T-helper 17 cell (primary cell): ENCODE measurements at places on chromosomes 1 and 21.

DNA sequence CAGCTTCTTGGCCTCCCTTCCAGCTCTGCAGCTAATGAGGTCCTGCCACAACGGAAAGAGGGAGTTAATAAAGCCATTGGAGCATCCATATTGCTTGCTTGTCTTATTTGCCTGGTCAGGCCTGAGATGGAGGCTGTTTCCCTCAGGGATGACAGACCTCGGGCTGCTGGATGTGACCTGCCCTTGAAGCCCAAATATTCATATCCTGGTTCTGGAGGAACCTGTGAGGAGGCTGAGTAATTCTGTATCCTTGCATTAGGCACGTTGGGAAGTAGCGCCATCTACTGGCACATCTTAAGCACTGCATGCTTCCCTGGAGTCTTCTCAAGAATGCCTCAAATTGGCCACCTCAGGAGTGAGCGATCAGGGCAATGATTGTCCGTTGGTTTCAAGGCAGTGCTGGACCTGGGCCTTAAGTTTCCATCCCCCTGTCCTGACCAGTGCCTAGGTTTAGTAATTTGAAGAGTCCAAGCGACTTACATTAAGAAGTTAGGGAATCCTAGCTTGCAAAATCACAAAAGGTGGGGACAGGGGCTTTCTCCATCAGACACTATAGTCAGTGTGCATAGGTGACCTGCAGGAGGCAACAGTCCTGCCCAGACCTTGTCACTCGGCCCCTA, 13.8 kb upstream of the NASP start:
- DNase-seq = peak; percentile 29

GRCh38 chr1:116408803-116409720, 36.0 kb downstream of the ATP1A1 start:
- no peak for DNase-seq

DNA sequence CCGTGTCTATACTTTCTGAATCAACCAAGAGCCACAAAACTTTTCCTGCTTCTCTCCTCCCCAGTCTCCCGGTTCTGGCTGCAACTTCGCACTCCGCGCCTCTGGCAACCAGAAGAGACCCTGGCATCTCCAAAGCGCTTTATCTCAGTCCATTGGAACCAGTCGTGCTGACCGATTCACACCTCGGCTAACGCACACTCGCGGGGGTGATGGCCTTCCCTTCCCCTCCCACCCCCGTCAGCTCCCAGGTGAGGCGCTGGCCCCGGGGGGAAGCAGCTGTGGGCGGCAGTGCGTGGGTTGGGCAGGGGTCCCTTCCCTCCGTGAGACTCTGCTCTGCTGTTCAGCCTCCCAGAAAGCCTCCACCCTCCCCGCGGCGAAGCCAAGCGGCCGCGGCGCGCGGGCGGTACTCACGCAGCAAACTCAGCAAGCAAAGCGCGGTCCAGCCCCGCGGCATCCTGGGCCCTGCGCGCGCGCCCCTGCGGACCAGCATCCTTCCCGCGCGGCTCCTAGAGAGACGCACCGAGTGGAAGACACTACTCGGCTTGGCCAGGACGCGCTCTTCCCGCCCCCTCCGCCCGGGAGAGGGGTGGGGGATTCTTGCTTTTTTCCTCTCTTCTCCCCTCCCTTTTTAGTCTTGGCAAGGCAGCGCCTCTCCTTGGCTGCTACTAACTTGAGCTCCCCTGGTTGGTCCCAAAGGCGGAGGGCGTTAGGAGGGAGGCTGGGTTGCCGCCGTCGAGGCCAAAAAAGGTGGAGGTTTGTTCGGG, at the start of gene CD34:
Gene CD34, minus strand, starts transcription at position 535 of the 764 bp plus-strand sequence. Its CDS starts 45 bp downstream, at position 490.
- no peak for DNase-seq

DNA sequence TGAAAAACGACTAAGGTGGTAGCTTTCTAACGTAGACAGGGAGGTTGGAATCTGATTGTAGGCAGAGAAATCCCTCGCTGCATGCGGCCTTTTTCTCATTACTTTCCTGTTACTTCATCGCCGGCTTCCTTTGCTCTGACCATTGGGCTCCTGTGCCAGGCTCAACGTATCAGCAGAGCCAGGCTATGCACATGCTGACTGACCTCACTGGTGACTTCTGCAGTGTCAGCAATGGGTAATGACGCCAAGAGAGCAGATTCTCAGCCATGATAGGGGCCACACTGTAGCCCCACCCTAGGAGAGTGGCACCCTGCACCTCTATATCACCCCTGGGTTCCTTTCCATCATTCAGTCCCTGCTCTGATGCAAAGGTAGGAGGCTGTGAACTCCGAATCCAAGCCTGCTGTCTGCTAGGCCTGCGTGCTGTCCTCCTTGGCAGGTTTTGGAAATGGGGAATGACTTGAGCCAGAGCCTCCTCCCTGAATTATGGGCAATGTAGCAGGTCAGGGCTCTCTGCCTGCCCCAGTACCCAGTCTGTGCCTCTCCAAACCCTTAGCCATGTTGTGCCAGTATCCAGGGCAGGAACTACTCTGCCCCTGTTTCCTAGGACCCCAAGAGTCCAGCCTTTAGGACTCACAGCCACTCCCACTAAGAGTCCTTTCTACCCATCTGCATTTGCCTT, 11.4 kb downstream of the PPFIA4 start:
- no peak for DNase-seq

DNA sequence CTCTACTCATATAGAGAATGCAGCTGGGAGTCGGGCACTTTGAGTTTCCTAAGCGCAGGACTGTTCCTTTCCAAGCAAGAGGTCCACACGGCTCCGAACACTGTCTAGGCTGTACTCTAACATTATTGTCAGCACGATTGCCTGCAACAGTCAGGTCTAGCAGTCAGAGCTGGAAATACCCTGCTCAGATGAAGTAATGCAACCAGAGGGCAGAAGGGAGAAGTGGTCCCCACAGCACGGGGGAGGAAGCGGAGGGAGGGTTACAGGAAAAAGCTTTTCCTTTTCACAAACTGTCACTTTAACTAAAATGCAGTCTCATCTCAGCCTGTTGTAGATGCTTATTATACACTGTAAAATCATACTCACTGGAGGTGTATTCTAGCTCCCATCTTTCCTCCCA, 98.9 kb upstream of the SLC44A3 start:
- no peak for DNase-seq

DNA sequence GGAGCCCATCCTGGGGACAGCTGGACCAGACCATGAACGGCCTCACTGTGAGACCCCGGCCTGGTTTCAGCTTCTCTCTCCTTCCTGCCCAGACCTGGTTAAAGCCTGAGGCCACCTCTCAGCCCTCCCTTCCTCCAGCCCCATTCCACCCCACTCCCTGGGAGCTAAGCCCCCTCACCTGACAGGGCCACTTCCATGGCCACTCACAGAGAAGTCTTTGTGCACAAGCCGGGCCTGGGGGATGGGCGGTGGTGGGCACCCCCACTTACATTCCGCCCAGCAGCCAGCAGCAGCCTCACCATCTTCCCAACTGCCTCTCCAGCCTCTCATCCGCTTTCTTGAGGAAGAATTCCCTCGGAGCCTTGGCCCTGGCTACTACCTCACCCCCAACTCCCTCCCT, 40.4 kb downstream of the RHBG start:
- no peak for DNase-seq

- DNase-seq = no peak
Measured at GRCh38 chr1:231557411-231557810, 28.9 kb downstream of the TSNAX start.

DNA sequence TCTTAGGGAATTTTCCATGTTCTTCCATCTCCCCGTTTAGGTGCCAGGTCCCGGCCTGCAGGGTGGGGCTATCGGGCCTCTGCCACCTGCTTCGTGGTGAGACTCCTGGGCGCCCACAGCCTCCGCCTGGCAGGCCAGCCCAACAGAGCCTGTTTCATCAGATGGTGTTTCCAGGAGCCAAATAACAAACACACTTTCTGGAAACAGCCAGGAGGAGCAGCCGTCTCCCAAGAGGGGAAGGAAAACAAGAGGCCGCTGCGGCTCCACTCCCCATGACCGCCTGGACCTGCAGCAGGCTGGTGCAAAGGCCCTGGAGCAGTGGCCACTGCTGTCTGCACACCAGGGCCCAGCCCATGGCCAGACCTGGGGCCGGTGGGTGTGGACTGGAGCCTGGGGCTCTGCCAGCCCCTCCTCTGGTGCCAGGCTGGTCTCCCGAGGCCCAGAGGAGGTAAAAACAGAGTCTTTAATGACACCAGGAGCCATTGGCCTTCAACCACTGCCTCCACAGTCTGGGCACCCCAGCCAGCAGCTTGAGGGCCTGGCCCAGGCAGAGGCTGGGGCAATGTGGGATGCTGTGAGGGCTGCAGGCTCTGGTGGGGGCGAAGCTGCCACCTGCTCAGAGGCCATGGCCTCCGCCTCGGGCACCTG, 55.0 kb downstream of the SLX9 start:
- DNase-seq = no peak

DNA sequence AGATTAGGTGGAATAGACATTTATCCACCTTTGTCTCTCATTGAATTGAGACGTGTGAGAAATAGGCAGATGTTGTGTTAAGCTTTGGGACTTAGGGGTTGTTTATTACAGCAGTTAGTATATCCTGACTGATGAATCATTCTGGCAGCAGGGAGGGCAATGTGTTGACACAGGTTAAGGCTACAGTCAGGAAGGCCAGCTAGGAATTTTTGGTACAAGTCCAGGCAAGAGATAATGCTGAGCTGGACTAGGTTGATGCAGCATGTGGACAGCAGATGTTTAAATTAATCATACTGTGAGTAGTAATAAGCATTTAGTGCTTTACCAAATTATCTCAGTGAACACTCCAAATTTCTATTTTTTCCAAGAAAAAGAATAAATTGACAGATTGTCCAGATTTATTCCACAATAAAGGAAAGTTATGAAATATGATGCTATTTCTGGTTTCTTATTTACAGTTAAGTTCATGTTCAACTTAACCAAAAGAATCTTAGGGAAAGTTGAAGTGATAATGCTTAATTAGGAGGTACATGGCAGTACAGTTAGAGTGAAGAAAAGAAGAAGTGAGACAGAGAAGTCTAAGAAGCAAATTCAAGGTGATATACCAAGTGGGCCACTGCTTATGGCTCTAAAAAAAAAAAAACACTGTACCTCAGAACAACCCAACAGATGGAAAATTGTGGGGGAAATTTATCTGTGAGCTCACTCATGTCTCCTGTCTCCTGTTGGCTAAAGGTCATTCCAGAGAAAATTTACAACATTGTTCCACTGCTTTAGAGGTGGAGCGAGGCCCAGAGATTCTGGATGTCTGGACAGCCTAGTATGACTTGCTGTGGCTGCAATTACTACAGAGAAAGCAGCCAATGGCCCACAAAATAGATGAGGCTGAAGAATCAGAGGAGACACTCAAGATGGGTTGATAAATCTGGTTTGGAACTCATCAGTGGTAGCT, 102.7 kb upstream of the C21orf91 start:
- DNase-seq = no peak

GRCh38 chr1:204870160-204870912, at the start of gene NFASC:
TSS of gene NFASC (plus strand) at chr1:204870862. CDS start at chr1:204944316, 73,454 bp downstream.
- no peak for DNase-seq

GRCh38 chr1:237164406-237165352, 122.7 kb downstream of the RYR2 start:
- DNase-seq = no peak

- DNase-seq = no peak
Measured at GRCh38 chr1:53639251-53639763, 99.7 kb downstream of the GLIS1 start.

GRCh38 chr1:3551711-3552110, 59.6 kb downstream of the MEGF6 start:
- DNase-seq = no peak

GRCh38 chr1:69271587-69272125, 296.1 kb upstream of the LRRC7 start:
- no peak for DNase-seq

GRCh38 chr1:174883409-174883808, 116.3 kb upstream of the CACYBP start:
- DNase-seq = no peak

GRCh38 chr1:88608139-88608943, 75.7 kb upstream of the PKN2 start:
- no peak for DNase-seq

DNA sequence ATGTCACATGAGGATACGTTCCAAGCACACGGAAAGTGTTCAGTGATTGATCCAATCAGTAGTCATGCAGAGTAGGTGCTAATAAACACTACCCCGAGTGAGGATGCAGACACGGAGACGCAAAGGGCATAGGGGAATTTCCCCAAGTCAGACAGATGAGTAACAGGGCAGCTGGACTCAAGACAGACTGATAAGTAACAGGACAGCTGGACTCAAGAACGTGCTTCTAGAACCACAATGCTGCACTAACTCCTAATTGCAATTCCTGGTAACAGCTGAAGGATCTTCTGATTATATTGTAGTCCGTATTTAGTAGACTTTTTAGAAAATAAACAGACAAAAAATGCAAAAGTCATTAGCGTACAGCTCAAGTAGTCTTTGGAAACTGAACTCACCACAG, 1.9 kb upstream of the OR2T10 start:
- no peak for DNase-seq

- DNase-seq = no peak
Measured at GRCh38 chr1:10515301-10515975, 40.7 kb downstream of the PEX14 start.

DNA sequence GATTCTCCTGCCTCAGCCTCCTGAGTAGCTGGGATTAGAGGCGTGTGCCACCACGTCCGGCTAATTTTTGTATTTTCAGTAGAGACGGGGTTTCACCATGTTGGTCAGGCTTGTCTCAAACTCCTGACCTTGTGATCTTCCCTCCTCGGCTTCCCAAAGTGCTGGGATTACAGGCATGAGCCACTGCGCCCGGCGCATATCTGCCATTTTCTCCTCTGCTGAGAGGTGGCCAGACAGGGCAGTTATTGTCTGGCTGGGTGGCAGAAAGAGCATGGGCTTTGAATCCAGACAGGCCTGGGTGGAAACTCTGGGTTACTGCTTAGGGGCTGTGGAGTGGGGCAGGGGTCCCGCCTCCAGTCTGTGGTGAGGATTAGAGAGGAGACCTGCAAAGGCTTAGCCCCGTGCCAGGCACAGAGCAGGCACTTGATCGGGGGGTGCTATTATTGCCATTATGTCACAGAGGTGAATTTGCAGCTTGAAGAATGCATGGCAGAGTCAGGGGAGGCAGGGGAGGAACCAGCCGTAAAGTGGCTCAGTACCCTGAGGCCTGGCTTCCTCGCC, 73.9 kb downstream of the MAN1C1 start:
- DNase-seq = no peak

DNA sequence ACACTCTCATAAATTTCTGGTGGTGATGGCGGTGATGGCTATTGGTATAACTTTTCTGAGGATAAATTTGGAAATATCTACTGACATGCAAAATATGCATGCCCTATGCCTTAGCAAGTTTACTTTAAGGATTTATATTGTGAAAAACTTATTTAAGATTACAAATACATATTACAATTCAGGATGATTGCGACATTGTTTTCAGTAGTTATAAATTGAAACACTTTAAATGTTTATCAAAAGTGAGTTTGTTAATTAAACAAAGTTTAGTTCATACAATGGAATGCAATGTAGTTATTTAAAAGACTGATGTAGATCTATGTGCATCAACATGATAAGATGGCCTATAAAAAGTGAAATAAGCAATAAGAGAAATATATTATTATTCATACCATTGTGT, 331.3 kb upstream of the NR5A2 start:
- no peak for DNase-seq
